Liver (tissue), 10 donors: ENCODE measurements at places on chromosomes 2 and 18. TPM values are rescaled to one million over a fixed set of nuclear protein-coding genes. Genes with fewer than 3 reads are reported as not detected.

TFCP2L1 gene
- 0.67 TPM for total RNA-seq

DNA sequence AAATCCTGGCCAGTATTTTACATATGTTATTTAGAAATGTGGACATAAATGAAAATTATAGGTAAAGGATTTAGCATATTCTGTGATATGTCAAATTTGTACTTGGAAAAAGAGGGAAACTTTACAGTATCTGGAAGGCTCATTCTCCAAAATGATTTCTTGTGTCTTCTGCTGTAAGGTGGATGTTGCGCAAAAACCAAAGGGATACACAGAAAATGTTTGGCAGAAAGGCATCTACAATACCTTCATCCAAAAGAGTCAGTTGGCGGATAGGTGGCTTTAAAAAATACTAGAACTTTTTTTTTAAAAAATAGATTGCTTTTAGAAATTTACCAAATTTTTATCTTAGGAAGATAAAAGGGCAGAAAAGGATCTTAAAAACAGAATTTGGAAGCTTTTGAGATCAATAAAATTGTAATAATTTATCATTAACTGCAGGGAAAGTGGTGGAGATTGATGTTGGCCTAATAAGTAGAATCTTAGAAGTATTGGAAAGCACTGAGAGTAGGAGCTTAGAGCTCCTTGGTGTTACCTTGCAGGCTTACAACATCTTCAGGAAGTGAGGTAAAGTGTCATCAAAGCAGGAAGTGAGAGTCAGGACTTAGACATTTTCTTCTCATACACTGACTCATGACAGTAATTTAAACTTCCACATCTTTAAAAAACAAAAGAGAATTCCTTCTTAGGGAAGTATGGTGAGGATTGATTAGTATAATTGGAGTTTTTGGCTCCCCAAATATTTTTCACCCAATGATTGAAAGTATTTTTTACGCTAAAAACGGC, 2.1 kb downstream of the NABP1 start:
- DNase-seq: no peak

GRCh38 chr2:222024932-222025880, 273.6 kb downstream of the PAX3 start:
- DNase-seq: no peak

- DNase-seq: no peak
Measured at GRCh38 chr2:20649576-20649975, 1.3 kb downstream of the HS1BP3 start.

GRCh38 chr18:37955201-37955600, 389.6 kb upstream of the CELF4 start:
- no peak for DNase-seq
